ENCODE measurements at places on chromosomes 5 and 9.

DNA sequence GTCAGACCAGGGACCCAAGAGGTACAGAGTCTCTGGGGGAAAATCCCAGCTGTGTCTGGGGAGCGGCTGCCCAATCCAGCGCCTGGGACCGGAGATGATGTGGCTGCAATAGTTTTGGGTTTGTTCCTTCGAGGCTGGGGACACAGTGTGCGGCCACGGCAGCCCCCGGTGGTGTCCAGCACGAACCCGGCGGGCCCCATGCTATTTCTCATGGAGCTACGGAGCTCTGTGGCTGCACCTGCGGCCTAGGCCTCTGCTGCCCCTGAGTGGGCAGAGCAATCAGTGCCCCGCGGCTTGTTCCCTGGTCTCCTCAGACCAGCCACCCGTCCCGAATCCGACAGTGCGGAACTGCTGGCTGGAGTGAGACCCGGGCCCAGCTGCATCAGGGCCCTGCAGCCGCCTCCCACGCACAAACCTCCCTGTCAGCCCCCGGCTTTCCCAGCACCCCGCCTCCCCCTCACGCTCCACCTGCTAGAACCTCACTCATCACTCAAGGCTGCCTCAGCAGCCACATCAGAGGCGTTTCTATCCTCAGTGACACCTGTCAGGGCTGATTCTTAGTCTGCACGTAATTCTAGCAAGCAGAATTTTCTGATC is 29.0 kb downstream of the SARDH start:
- DNase-seq = no peak

GRCh38 chr5:7753596-7753995 is 97.3 kb downstream of the CFAP90 start:
- no peak for DNase-seq

DNA sequence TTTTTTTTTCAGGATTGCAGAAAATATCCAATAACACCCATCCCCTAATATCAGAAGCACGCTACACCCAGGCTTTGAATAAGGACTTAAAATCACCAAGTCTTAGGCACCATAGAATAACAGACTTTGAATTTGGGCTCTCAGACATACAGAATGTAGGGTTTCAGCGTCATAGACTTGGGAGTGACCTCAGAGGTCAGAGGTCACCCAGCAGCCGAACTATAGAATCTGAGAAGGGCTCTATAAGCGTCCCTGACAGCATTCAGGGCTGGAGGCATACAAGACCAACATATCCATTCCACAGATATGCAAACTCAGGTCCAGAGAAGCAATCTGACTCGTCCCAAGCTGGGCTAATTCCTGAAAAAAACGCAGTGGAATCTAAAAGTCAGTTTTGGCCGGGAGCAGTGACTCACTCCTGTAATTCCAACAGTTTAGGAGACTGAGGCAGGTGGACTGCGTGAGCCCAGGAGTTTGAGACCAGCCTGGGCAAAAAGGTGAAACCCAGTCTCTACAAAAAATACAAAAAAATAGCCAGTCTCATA is 34.7 kb downstream of the SLC6A7 start:
- DNase-seq = no peak

GRCh38 chr9:89872913-89873707 is 268.3 kb downstream of the GADD45G start:
- DNase-seq = no peak

DNA sequence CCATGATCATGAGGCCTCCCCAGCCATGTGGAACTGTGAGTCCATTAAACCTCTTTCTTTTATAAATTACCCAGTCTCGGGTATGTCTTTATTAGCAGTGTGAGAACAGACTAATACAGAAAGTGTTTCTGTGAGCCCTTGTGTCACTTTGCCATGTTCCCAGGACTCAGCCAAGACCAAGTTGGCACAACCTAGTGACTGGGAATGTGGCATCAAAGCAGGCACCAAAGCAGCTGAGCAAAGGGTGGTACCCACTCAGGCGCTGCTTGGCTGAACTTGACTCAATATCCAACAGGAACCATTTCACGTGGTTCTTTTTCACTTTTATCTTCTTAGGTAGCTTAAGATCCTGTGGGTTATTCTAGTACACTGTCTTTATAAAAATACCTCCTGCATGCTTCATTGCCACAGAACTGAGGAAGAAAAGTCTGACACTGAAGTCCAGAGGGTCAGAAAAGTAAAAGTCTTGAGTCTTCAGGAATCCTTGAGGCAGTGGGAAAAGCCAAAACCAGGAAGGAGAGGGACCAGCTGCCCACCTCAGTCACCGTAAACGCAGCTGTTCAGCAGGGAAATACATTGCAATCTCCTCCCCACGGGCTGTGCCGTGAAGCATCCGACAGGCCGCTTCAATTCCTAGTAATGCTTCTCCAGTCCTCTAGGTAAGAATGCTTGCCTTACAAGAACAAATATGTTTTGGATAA is 90.5 kb upstream of the RETREG1 start:
- no peak for DNase-seq

GRCh38 chr9:78314550-78314949 is 17.6 kb downstream of the PSAT1 start:
- no peak for DNase-seq

DNA sequence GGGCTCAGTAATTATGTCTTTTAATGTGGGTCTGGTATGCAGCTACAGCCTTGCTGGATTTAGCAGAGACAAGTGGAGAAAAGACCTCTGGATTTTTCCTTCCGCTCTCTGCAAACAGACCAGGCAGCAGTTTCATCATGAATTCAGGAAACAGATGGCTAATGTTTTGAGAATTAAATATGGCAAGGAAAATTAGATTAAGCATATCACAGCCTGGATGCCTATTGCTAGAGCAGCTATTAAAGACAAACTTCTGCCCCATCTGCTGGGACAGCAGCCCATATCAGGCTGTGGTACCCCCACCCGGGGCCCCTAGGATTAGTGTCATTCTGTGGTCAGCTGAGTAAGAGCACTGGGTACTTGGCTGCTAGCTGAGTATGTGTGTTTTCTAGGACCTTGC is 6.2 kb downstream of the SKP2 start:
- DNase-seq = no peak

DNA sequence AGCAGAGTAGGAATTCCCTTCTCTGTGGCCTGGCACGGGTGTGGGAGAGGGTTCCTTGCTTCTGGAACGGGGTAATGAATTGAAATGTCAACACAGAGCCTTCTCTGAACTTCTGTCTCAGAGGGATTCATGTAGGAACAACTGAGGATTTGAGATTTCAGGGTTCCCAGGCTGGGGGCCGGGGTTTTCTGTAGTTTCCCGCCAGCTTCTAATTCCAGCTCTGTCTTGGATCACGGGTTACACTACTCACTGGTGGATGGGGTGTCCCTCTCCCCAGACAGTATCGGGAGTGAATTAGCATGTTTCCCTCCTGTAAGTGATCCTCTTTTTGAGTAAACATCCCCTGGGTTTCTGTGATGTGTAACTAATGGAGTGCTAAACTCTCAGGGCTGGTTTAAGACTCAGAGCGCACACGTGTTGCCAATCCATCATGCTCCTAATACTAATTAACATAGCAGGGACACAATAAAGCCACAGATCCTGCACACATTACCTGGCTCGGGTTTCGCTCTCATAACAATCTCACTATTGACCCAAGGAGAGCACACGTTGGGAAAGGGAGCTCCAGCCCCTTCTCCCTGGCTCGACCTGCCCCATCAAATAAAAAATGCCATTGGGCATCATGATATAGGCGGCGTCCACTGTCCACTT is 18.1 kb upstream of the DMRT2 start:
- no peak for DNase-seq

- DNase-seq = peak; percentile 7
Measured at GRCh38 chr5:15995341-15996052, 184.1 kb downstream of the MARCHF11 start.

GRCh38 chr9:30476826-30477225 is 1907.6 kb upstream of the ACO1 start:
- no peak for DNase-seq

DNA sequence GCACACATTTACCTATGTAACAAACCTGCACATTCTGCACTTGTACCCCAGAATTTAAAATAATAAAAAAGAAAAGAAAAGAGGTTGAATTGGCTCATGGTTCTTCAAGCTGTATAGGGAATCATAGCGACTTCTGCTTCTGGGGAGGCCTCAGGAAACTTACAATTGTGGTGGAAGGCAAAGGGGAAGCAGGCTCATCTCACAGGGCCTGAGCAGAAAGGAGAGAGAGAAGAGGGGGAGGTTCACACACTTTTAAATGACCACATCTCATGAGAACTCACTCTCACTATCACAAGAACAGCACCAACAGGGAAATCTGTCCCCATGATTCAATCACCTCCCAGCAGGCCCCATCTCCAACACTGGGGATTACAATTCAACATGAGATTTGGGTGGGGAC is 214.6 kb downstream of the CDK5RAP2 start:
- no peak for DNase-seq

DNA sequence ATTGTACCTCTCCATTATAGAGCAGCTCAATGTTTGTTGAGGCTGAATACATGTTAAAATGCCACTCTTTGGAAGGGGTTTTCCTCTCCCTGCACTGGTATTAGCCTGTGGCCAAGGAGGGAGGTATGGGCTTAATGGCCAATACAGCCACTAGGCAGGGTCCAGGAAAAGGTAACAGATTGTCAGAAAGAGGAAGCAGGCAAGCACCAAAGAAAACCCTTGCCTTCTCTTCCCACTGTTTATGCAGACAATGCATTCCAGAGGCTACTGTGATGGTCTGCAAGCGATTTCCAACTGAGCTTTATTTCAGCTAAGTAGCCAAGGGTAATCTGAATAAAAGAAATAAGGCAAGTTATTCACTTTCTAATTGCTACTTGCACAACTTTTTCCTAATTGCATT is 95.3 kb upstream of the SLC27A6 start:
- DNase-seq = no peak

DNA sequence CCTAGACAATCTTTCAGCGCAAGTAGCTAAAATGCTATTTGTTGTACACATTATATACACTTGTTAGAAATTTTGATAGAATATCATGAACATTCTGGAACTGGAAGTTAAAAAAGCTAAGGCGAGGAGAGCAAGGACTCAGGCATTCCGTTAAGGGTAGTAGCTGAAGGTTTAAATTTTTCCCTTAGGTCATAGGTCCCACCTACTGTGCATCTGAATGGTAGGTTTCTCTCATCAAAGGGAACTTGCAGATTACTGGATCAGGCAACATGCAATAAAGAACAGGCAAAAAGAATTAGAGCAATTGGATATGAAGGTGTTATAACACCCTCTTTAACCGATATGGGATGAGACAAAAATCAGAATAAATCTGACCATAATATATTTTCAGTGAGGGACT is 32.8 kb downstream of the TMEM161B start:
- DNase-seq = no peak

GRCh38 chr5:175747539-175748060 is 89.7 kb downstream of the HRH2 start:
- DNase-seq = no peak

DNA sequence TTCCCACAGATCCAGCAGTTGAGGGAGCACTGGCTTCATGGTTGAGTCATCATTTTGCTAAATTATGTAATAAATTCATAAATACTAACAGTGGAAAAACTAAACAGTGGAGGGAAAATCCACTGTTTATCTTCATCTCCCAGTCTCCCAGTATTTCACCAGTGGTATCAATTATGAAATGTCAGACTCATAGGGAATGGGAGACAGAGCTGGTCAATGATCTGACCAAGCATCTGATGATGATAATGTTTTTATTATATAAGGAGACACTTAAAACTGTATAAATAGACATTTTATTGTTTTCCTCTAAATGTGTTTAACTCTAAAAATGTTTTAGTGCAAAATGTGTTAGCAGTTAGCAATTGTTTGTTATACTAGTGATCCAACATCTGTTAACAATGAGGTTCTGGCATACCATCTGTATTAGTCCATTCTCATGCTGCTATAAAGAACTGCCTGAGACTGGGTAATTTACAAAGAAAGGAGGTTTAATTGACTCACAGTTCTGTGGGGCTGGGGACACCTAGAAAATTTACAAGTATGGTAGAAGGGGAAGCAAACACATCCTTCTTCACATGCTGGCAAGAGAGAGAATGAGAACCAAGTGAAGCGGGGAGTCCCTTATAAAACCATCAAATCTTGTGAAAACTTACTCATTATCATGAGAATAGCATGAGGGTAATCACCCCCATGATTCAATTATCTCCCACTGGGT is 11.8 kb upstream of the REEP5 start:
- DNase-seq = no peak

DNA sequence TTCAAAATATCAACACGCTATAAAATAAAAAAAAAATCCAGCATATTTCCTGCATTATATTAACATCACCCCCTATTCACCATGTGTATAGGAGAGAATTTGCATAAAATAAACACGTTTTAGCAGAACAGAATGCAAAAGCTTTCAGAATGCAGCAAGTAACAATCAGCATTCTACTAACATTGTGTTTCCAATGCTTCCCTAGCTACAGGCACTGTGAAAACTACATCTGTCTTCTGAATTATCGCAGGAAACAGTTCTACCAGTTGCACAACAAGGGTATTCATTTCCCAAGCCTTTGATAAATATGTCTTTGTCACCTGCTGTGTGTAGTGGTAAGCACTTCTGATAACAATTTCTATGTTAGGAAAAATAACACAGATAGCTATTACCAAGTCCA is 1015.8 kb downstream of the CDH18 start:
- no peak for DNase-seq

DNA sequence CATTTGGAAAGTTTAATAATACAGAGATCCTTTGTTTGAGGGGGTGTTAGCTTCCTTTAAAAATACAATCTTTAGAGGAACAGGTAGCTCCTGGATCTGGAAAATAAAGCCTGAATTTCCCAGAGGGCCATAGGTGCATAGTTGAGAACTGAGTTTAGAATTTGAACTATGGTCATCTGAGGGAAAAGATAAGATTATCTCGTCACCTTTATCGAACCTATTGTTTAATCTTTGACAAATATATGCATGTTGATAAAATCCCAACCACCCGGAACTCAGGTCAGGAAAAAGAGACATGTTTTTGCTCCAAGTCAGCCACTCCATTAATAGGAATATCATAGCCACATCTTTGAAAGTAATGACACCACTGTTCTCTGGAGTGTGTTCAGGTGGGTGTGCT is 91.7 kb upstream of the FAM169A start:
- DNase-seq = no peak

GRCh38 chr5:65961633-65962032 is 35.3 kb downstream of the ERBIN start:
- DNase-seq = no peak

DNA sequence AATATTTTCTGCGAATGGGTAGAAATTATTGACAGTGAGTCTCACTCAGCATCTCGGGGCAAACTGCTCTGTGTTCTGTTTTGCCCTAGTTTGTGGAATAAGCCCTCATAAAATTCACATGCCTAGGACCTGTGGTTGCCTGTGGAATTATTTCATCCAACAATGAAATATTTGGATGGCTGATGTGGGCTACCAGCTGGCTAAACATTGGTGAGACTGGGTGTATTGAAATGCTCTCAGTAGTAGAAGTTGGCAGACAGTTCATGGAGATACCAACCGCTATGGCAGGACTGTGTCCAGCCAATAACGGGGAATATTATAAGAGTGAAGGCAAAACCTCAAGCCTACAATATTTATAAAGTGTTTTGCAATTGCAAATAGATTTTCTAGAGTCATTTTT is 344.1 kb upstream of the RPS23 start:
- no peak for DNase-seq

Data from NCI-H1930 (cell line).